Stimulated activated CD4-positive, alpha-beta T cell treated with anti-CD3 and anti-CD28 coated beads, TNF-alpha, amount 100 ng/mL, for 48 hours (primary cell): ENCODE measurements at places on chromosomes 5 and 9.

DNA sequence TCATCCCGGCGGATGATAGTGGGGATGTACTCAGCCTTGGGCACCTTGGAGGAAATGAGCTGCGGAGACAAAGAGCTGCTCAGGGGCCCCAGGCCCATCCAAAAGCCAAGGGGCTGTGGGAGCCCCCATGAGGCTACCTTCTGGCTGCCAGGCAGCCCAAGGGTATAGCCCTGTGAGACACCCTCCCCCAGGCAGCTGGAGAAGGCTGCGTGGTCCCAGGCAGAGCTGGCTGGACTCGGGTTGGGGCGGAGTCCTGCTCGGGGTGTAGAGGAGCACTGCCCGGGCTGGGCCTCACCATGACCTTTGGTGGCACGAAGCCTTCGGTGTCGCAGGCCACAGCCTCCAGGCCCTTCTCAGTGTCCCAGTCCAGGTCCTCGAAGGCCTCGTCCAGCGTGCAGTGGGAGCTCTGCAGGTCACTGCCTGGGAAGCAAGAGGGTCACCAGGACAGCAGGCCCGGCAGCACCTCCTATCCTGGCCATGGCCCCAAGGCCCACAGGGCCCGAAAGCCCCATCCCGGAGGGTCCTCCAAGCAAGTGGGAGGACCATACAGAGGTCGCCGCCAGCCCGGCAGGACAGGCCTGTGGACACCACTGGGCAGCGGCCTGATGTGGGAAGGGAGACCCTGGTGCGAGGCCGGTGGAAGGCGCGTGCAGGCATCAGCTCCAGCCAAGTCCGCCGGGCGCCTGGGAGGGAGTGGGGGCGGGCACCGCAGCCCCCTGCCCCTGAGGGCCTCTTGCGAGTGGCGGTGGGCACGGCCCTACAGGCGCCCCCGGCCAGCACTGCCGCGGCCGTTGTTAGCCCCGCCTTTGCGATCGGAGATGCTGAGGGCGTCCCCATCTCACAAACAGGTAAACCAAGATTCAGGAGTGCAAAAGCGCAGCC lies 6.1 kb downstream of the NSMF start:
- no peak for DNase-seq

- no peak for DNase-seq
Measured at GRCh38 chr5:125746917-125747316, 676.3 kb upstream of the GRAMD2B start.

GRCh38 chr5:125276096-125276495 lies 529.7 kb upstream of the ZNF608 start:
- no peak for DNase-seq

DNA sequence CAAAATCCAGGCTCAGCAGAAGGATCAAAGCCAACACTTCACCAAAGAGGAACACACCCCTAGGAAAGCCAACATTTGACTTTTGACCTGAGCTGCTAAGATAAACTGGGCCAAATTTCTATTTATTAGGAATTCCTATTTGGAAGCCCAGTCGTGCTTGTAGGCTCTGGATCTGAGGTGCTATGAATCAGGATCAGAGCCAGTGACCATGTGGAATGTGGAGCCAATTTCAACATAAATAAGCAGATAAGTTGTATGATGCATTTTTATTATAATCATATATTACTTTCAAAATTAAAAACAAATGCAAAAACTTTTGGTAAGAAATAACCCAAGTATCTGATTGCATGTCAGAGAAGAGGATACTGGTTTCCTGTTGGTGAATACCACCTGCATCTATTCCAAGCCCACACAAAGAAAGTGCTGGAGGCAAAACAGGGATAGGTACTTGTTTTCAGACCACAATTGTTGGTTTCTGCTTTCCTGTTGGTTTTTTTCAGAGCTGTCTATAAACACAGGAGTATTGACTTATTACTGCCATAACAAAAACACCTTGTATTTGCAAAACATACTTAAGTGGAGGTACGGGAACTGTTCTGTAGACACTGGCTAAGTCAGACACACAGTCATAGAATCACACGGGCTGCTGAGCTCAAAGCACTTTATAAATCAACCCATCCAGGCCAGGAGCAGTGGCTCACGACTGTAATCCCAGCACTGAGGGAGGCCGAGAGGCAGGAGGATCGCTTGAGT lies 52.8 kb downstream of the ARL15 start:
- no peak for DNase-seq

- DNase-seq: no peak
Measured at GRCh38 chr9:86867804-86868313, 79.4 kb downstream of the GAS1 start.

- DNase-seq: no peak
Measured at GRCh38 chr9:6305954-6306563, 22.1 kb upstream of the TPD52L3 start.

DNA sequence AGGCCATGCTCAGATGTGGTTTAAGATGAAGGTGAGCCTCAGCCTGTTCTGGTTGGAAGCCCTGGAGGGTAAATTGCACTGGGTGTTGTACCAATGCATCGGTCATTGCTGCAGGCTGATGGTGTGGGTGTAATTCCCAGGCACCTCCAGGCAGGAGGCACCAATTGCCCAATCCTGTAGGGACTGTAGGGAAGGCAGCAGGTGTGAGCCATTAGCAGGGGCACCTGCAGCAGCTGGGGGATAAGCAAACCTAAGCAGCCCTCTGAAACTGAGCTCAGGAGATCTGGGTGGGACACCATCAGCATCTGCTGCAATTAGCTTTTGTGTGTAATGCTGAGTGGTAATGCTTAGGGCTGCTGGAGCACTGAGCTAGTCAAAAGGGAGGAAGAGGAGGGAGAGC lies 190.1 kb upstream of the TBC1D2 start:
- no peak for DNase-seq

DNA sequence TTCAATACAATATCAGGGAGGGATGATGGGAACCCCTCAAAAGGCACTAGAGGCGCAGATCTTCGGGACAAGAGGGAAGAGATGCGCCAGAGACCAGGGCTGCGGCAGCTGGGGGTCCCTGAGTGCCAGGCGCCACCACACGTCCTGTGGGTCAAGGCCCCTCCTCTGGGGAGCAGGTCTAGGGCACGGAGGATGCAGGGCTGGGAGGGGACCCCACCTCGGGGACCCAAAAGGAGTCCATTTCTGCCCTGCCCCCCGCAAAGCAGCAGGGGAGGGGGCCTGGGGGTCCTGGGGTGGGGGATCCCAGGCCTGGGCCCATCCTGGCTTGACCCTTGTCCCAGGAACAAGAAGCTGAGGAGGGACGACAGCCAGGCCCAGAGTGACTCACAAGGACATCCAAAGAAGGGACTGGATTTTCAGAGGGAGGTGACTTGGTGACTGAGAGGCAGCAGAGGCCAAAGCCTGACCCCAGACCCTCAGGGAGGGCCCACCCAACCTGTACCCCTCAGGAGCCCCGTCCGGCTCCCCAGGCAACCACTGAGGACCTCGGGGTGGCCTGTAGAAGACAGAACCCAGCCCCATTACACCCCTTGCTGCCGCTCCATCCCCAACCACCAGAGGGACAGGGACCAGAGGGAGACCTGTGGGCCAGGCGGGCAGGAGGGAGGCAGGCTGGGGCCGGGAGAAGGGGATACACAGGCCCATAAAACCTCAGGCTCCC lies 54.2 kb downstream of the LRSAM1 start:
- no peak for DNase-seq

- no peak for DNase-seq
Measured at GRCh38 chr9:12875191-12875590, 100.4 kb downstream of the LURAP1L start.

DNA sequence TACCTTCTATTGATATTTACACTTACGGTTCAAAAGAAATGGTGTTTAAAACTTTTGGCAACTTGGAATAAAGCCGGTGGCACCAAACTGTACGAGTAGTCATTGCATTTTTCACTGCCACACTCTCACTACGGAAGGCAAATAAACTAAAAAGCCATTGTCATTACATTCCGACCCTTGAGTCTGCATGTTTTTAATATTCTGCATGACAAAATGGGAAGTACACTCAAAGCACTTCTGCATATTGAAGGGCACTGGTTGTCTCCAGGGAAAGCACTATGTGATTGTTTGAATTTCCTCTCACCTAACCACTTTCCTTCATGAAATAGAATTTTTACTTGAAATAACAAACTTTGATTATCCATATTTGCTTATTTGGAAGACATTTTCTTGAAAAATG lies 426.3 kb downstream of the CETN3 start:
- no peak for DNase-seq

- DNase-seq: no peak
Measured at GRCh38 chr9:124788542-124789217, 11.7 kb downstream of the OLFML2A start.

DNA sequence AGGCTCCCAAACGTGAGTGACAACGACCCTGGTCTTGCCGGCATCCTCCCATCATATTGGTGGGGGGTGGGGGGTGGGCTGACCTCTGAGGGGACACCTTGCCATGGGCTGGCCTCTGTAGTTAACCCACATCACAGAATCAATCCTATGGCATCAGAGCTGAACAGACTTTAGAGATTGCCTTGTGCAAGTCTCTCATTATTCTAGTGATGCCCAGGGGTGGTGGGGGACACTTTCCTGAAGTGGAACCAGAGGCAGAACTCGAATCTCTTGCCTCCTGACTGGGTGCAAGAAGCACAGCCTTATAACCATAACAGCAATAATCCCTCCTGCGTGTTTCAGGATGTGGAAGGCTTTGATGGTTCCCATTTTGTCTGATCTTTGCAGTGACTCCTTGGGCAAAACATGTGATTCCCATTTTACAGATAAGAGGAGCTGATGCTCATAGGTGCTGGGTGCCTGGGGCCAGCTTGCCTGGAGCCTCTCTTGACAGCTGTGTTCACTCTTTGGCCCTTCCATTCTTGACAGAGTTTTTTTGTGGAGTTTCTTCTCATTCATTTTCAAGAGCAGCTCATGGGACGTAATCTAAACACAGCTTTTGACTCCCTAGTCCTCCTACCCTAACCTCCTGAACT lies 18.6 kb upstream of the PITX1 start:
- DNase-seq: no peak

GRCh38 chr9:14941501-14942405 lies 31.5 kb upstream of the FREM1 start:
- DNase-seq: no peak

GRCh38 chr5:62779010-62779422 lies 200.4 kb downstream of the LRRC70 start:
- no peak for DNase-seq

DNA sequence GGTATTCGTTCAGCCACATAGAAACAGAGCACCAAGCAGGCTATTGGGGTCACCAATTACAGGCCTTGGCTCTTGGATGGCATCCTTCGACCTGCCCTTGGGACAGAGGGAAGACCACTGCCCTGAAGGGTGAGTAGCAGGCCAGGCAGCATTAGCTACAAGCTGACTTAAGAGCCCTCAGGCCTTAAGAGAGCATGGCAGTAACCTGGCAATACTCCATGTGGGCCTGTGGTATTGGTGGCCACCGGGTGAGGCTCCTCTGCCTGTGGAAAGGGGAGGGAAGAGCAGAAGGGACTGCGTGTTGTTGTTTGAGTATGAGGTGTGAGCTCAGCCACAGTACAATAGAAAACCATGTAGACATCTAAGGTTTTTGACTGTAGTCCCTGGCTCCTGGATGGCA lies 170.6 kb downstream of the MCTP1 start:
- no peak for DNase-seq

DNA sequence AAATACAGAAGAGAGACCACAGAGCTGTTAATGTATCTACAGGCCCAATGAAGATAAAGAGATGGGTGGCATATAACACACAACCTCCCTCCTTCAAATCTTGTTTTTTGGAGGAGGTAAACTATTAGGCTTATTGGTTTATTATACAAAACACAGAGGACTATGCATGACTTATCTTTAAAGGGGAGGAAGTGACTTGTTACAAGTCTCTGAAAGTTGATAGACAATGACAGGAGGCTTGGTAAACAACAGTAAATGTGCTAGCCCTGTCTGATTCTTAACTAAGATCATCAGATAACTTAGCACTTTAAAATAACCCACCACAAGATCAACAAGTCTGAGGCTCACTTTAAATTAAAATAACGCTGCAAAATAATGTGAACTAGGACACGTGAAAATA lies 219.0 kb downstream of the MLLT3 start:
- DNase-seq: no peak

DNA sequence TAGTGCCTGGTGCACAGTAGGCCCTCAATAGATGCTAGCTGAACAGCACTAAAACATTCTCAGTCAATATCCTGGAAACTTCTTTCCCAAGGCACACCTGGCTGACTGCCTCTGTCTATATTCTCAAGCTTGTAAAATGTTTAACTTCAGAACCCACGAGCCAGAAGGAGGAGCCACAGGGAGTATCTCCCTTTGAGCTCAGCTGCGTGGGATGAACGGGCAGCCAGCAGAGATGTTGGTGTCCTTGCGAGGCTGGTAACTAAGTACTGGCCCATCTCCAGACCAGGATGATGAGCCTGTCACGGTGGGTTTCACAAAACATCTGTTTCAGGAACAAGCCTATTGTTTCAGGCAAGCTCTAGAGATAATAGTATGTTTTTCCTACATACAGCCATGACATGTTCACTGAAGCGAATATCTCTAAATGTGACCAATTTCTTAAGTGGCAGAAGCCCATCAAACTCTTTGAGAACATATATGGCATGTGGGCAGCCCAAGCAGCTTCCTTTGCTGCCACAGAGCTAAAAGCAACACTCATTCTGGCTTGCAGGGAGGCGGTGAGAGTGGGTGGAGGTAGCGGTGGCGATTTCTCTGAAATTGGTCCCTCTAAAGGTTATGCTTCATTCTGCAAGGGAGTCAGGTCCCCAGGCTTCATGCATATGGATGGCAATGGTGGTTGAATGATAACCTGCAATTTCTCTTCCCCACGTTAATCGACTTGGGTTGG lies 206.2 kb downstream of the TTLL11 start:
- peak; percentile 25 for DNase-seq

GRCh38 chr9:77798140-77798539 lies 150.0 kb upstream of the GNA14 start:
- DNase-seq: no peak

DNA sequence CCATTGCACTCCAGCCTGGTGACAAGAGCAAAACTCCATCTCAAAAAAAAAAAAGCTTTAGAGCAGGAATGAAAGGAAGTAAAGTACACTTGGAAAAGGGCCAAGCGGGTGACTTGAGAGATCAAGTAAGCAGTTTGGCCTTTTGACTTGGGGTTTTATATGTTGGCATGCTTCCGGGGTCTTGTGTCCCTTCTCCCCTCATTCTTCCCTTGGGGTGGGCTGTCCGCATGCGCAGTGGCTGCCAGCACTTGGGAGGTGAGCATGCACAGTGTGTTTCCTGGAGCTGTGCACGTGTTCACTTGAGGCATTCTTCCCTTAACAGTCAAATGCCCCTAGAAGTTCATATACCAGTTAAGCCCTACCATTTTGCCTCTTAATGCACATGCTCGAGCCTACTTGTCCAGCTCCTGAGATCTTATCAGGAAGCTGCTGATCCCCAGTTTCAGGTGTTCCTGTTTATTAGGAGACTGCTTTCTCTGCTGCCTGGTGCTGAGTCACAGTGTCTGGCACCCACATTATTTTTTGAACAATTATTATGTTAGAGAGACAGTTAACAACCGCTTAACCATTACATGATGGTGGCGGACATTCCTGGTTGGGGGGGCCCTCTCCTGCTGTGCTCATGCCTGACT lies 32.6 kb upstream of the PRRC2B start:
- DNase-seq: no peak

DNA sequence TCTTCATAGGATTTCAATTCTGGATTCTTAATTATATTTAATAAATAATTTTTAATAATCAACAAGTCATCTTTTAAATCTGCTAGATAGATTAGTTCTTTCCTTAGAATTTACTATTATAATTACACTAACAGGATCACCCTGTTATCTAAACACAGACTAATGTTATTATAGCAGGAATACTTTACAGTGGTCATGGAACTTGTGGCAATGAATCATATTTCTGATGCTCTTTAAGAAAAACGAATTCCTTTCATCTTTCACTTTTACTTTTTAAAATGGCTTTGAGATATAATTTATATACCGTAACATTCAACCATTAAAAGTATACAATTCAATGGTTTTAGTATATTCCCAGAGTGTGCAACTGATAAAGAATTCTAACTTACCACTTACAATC lies 29.7 kb upstream of the CDK5RAP2 start:
- DNase-seq: no peak
